ENCODE measurements at places on chromosomes 5 and 9.

DNA sequence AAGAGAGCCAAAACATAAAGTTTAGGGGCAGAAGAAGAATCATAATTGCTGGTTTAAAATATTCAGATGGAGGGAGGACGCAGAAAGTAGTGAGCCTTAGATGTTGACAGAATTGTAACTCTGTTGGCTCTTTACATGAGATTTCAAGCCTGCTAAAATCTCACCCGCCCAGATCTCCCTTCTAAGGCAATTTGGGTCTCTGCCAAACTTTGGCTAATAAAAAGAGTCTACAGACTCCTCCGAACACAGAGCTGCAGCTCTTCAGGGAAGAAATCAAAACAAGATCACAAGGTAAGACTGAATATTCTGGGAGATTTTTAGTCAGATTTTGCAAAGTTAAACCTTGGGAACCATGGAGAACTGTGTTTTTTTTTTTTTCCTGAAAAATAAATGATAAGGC is at the start of gene IL33:
TSS of gene IL33 (plus strand) at position 246 of the 400 bp plus-strand sequence. CDS start 25,888 bp downstream, outside the sequence.
- peak; percentile 72 for DNase-seq

- no peak for DNase-seq
Observed at GRCh38 chr5:144194144-144194543, 23.5 kb downstream of the KCTD16 start.

- DNase-seq: no peak
Observed at GRCh38 chr9:114084282-114085073, 6.4 kb upstream of the AMBP start.

DNA sequence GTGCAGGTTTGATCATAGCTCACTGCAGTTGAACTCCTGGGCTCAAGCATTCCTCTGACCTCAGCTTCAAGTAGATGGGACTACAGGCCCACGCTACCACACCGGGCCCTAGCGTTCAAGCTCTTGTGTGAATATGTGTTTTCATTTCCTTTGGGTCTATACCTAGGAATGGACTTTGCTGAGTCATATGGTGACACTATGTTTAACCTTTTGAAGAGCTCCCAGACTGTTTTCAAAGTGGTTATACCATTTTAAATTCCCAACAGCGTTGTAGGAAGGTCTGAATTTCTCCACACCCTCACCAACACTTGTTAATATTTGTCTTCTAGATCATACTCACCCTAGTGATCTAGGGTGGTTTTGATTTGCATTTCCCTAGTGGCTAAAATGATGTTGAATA is 33.5 kb downstream of the FAF2 start:
- no peak for DNase-seq

GRCh38 chr9:131666029-131666428 is 73.8 kb downstream of the RAPGEF1 start:
- no peak for DNase-seq

DNA sequence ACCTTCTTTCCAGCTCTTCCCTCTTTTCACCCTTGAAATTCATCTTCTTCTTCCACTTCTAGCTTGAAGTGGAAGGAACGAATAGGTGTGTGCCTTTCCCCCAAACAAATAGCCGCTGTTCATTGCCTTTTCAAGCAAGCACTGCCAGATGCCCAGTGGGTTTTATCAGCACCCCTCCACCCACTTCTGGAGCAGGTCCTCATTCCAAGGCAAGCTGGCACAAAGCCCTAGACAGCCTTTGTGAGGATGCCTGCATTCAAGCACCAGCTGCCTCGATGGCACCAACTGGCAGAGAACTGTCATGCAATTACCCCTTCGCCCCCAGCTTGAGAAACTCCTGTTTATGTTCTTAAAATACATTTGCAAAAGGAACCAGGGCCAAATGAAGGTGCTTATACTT is 36.5 kb downstream of the SERINC5 start:
- DNase-seq: no peak

GRCh38 chr5:173242079-173242478 is 7.1 kb upstream of the NKX2-5 start:
- DNase-seq: no peak

DNA sequence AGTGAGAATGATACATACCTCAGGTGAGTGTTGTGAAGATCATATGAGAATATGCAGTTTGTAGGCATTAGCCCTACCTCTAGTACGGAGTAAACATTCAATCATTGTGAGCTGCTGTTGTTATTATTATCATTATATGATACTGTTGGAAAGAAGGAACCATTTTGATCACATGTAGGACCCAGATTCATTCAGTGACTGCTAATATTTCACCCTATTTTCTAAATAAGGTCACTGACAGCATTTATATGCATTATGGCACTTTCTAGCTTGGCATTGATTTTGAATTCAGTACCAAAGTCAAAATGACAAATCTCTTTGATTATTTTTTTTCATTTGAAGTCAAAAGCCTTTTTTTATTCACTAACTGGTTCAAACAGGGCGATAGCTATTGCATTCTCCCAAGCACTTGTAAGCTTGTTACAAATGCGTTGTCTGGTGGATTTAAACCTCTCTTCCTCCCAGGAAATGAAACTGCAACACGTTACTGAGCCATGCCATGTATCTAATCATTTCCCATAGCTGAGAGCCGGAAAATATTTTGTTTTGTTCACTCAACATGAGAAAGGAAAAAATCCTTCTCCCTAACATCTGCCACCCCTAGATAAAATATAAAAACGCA is 320.8 kb upstream of the SGCD start:
- no peak for DNase-seq

- DNase-seq: no peak
Observed at GRCh38 chr9:116497095-116497890, 189.8 kb upstream of the TRIM32 start.

GRCh38 chr9:113164536-113165300 is 13.9 kb downstream of the SLC31A2 start:
- DNase-seq: no peak

DNA sequence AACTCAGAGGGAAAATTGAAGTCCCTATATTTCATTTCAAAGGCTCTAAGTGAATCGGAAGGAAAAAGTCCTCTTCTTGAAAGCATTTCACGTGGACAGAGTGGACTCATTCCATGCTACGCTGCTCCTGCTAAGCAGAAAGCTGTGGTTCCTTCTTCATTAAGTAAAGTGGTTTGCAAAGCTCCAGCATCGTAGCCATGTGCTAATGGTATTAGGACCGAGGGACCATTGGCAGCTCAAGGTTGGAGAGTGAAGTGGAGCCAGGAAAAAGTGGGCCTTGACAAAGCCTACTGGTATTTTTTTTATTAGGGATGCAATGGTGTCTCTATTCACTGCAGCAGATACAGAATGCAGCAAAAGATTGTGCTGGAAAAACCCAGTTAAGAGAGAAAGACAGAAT is 16.4 kb upstream of the SEMA4D start:
- DNase-seq: no peak

- DNase-seq: no peak
Observed at GRCh38 chr5:113759505-113759904, 246.0 kb downstream of the YTHDC2 start.

- DNase-seq: no peak
Observed at GRCh38 chr5:129616517-129616916, 131.4 kb upstream of the MINAR2 start.

GRCh38 chr5:154047324-154047723 is 8.6 kb downstream of the MFAP3 start:
- DNase-seq: no peak

- DNase-seq: no peak
Observed at GRCh38 chr9:36150574-36151315, 14.2 kb downstream of the GLIPR2 start.

DNA sequence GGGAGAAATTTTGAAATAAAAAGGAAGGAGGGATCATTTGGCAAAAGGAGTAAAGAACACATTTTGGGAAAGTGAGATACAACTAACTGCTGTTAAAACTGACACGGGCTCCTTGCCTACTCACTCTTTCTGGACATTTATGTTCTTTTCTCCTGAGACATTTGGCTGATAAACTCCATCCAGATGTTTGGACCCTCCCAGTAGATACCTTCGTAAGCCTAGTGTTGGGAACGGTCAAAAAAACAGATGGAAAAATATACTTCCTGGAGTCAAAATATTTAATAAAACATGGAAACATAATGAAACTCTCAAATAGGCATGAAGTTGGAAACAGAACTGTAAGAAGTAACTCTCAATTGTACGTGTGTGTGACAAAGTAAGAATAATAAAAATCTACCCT is 360.1 kb upstream of the RIOK2 start:
- no peak for DNase-seq

DNA sequence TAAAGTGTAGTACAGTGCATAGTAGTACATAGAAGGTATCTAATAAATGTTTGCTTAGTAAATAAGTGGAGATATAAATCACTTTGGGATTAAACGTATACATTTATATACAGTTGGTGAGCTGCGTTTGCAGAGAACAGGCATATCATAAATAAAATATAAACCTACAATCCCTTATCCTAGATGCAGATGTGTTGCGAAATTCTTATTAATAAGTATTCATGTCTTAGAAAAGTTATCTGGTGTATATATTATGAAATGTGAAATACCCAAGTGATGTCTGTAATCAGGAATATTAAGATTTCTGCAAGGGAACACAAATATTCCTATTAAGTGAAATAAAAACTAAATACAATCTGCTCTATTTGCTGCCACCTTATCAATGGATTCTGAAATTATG is 8.8 kb downstream of the CCNH start:
- DNase-seq: no peak

- DNase-seq: no peak
Observed at GRCh38 chr9:19155106-19155935, 28.0 kb upstream of the PLIN2 start.

GRCh38 chr5:169147534-169147933 is 153.4 kb downstream of the SLIT3 start:
- no peak for DNase-seq

DNA sequence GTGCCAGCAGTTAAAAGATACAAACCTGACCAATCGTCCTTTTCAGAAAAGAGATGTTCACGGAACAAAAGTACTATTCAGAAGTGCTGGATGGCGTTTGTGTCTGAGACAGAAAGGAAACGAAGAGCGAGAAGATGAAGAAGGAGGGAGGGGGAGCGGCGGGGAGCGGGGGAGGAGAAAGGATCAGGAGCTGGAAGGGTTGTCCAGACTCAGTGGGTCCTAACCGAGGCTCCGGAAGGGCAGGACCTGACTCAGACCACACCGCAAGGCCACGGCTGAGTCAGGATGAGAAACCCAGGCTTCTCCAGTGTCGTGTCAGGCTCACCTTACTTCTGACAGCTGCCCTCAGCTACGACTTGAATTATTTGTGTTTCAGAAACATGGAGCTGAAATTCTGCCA is 46.2 kb downstream of the PAX5 start:
- DNase-seq: no peak

GRCh38 chr9:78985084-78985738 is 586.6 kb upstream of the TLE4 start:
- DNase-seq: no peak

- DNase-seq: no peak
Observed at GRCh38 chr5:75469017-75469416, 42.4 kb downstream of the CERT1 start.

DNA sequence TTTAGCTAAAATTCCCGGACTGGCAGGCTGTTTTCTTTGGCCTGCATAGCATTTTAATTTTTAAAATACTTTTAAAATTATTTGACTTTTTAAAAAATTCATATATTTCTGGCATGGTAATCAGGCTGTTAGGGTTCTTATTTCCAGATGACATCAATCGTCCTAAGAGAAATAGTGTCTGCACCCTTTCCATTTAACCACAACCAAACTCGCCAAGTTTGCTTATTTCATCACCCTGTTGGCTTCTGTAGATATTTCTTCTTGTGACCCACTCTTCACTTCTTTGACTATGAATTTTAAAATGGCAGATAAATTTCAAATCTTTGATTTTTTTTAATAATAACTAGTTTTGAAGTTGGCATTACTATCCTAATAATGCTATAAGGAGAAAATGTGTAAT is 675.7 kb upstream of the FTMT start:
- no peak for DNase-seq

- no peak for DNase-seq
Observed at GRCh38 chr9:86908261-86908660, 39.0 kb downstream of the GAS1 start.

DNA sequence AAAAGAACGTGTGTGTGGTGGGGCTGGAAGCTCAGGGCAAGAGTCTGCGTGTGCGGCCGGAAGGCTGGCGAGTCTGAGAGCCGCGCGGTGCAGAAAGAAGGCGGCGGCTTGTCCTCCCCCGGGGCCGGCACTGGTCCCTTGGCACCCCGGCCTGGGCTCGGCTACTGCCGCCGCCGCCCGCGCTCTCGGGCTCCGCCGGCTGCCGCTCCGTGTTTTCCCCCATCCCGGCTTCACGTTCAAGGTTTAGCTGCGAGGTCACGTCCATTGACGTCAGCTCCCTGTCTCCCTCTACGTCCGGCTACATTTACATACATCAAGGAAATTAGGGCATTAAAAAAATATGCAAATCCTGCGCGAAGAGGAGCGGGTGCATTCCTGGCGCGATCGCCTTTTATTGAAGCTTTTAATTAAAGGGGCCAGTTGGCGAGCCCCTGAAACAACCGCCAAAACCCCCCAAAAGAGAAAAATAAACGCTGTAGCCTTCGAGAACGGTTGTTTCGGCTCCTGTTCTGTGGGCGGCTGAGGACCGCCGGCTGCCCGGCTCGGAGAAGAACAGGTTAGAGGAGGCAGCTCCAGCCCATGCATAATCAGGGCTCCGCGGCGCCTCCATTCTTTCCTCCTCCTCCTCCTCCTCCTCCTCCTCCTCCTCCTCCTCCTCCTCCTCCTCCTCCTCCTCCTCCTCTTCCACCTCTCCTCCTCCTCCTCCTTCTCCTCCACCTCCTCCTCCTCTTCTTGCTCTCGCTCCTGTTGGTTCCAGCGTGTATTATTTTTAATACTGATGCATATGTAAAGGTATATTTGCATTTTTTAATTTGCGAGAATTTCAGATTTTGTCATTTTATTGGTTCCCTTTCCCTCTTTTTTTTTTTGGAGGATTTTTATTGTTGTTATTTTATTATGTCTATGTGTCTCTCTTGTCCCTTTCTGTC is 207.0 kb downstream of the MEF2C start:
- DNase-seq: no peak

DNA sequence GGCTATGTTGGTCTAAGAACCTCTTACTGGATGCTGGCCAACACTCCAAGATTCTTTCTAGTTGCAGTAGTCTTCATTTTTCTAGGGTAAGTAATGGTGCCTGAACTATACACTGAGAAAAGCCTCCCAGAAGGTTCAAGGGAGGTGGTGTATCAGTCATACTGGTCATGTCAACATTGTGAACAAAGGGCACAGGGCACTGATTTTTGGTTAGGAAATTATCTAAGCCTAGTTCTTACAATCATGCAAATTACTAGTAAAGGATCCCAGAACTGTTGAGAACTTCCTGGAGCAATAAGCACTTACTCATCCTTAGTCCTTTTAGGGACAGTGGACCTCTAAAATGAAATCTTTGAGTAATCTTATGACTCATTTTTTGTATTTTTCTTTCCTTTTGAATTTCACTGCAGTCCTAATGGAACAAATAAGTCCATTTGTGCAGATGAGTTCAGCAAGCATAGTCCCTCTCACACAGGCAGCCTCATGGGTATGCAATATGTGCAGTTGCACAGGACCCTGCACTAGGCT is 21.1 kb upstream of the CDC42SE2 start:
- DNase-seq: peak; percentile 26

- peak; percentile 48 for DNase-seq
Observed at GRCh38 chr5:154365823-154366222, 80.0 kb upstream of the SAP30L start.

Measured in endothelial cell of umbilical vein (primary cell).